ENCODE measurements at places on chromosomes 12 and 14.

GRCh38 chr12:66087365-66087943, 43.1 kb downstream of the LLPH start:
- DNase-seq: peak; percentile 68

GRCh38 chr12:109527489-109528123, 45.7 kb downstream of the MMAB start:
- DNase-seq: no peak

DNA sequence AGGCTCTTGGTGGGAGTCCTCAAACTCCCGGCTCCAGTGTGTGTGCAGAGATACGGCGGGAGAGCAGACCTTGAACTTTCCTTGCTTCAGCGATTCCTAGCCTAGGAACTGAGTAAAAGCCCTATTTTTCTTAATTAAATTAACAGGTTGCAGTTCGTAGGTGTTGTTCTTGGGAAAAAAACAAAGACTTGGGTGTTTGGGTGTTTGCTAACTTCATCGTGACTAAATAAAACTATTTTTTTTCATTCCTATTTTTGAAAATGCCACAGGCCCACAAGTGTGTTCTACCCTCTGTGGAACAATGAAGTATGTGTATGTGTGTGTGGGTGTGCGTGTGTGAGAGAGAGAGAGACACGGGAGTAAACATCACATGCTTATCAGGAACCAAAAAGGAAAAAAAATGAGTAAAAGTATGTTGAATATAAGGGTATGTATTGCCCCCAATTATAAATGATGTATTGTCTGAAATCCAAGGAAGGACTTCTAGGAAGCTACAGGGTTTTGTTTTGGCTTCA, 651 bp downstream of the TMEM117 start:
- no peak for DNase-seq

- DNase-seq: no peak
Measured at GRCh38 chr12:95085612-95086011, 12.2 kb upstream of the NR2C1 start.

DNA sequence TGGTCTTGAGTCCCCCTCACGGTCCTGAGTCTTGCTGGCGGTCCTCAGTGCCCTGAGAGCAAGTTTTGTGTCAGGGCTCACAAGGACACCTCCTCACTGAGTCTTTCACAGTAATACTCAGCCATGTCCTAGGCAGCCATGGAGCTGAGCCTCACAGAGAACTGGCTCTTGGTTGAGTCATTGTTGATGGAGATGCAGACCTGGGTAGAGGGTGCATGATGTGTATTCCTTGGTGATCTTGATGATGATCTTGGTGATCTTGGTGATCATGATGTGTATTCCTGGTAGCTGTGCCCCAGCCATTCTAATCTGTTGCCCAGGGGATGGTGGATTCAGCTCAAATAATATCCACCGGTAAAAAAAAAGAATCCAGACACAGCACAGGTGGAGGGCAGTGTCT, 495.4 kb downstream of the TMEM121 start:
- no peak for DNase-seq

DNA sequence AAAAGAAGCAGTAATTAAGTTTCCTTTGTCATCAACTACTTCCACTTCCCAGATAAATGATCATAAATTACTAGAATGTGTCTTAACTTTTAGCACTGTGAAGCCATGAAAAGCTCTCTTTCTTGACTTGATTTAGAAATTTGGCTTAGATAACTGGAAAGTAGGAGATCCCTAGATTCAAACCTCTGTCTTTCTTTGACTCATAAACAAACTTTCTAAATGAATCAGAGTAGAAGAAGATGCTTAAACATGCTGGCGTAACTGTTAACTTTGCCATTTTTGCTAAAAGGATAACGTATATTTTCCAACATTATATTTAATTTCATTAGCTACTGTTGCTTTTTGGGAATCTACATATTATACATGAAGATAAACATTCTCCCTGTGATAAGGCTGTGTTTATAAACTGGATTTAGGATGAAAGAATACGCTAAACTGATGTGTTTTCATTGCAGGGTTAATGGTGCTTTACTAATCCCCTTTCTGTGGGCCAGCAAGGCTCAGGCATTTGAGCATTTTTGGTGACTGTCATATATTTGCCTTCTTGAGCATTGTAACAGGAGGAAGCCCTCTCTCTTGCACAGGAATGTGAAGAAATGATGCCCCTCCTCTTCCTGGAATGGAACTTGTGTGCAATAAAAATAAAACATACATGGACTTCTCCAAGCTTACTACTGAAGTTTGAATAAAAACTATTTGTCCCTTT, 301.4 kb downstream of the BMP4 start:
- no peak for DNase-seq

DNA sequence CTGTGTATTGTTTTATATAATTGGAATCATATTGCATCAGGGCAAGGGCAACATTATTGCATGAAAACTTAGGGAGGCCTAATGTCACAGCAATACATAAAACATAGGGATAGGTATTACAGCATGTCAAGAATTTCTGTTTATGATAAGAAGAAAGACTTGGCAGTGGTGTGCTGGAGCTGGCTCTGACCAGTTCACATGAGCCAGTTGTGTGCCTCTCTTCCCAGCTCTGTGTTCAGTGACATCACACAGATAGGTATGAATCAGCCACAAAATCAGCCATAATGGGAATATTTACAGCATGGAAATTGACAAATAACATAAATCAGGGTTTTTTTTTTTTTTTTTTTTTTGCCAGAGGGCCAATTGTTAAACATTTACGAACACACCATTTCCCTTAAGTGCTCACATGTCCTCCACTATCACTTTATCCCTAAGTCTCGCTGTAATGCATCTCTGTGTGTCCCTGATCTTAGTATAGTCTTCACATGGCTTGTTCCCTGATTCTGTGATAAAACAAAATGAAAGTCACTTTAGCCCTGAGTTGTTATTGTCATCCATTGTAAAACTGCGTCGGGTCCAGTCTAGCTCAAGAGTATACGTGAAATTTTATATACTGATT, 31.9 kb upstream of the ACSM4 start:
- no peak for DNase-seq

GRCh38 chr12:46763230-46763629, 62.6 kb downstream of the SLC38A4 start:
- DNase-seq: no peak

DNA sequence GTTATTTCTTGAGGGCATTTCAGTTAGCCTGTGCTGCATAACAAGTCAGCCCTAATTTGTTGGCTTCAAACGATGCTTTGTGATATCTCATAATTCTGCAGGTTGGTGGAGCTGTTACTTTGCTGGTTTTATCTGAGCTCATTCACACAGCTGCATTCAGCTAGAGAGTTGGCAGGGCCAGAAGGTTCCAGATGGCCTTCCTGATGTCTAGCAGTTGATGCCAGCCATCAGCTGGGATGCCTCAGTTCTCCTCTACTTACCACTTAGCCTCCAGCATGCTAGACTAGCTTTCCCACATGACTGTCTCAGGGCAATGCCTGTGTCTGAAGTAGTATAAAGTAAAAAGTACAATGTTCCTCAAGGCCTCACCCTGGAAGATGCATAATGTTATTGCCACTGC, 130.6 kb downstream of the SLC35F4 start:
- DNase-seq: no peak

GRCh38 chr14:105340821-105341733, 26.5 kb downstream of the PACS2 start:
- no peak for DNase-seq

- DNase-seq: no peak
Measured at GRCh38 chr12:125202421-125202820, 137.2 kb downstream of the AACS start.

DNA sequence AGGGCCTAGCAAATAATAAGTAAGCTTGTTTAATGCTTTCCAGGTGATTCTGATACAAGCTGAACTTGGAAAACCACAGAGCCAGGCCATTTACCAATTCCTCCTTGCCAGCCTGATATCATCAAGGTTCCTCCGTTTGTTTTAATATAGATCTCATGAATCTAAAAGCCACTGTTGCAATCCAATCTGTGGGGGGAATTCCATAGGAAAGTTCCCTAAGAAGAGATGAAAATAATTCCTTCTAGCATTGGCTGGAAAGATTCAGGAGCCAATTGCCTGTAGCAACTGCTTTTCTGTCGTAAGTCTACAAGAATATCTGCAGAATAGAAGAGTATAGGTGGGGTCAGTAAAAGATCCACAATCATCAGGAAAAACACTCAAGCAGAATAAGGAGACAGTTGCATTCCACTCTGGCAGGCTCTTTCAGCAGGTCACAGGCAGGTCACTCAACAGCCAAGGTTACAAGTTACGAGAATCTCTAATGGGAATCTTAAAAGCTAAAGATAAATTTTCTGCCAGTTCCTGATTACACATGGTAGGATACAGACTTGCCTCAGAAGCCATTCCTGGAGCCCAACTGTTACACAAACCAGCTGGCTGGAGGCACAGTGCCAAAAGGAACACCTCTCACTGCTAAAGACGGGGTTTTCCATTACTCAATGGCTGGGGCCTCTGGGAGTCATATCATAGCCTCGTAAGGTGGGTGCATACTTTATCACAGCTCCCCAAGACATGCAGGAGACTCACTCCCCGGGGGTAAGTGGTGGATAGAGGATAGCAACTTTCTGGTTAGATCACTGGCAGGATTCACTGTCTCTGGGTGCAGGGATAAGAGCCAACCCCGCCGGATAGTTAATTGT, 43.6 kb downstream of the FGD6 start:
- peak; percentile 81 for DNase-seq

- DNase-seq: no peak
Measured at GRCh38 chr14:68264260-68264569, 444.6 kb downstream of the RAD51B start.

DNA sequence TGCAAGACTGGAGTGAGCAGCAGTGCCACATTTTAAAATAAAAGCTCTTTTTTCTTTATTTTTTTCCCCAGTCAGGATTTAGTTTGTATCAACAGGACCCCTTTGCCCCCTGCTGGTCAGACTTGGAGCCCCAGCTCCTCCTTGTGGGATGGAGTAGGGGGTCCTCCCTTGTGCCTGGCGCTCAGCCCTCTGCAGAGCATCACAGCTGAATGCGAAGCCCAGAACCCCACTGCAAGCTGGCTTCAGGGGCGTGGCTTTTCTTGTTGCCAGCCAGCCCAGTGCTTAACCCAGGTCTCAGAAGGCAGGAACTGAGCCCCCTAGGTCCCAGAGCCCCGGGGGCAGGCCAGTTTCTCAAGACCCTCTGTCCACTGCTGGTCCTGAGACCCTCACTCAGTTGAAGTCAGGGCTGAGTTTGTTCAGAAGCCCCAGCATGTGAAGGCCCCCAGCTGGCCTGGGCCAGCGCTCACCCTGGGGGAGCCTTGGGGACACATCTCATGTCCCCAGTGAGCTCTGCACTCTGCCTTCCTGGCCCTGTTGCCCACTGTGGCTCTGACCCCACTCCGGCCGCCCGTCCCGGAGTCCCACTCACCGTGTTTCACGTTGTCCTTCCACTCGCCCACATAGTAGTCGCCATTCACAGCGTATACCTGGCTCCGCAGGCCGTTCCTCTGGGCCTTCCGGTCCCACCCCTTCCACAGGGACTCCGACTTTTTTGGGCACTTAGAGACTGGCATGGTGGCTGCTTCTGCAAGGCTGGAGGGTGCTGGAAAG, 519 bp downstream of the MORN3 start:
- DNase-seq: no peak

DNA sequence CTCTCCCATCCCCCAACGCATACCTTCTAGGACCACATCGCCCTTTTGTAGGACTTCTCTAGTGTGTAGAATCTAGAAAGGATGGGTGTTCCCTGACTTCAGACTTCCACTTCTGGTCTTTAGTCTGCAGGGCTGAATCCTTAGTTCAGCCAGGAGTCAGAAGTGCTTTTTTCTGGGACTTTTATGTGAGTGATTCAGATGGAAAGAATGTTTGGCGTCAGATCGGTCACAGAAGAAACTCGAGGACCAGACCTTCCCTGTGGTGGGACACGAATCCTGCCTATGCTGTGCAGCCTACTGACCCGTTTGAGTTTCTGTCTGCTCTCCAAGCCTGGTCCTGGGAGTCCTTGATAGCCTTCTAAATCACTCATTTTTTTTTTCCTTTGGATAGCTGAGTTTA, 165.4 kb upstream of the SSTR1 start:
- DNase-seq: no peak

GRCh38 chr12:60257063-60257462, 661.2 kb downstream of the SLC16A7 start:
- DNase-seq: no peak

DNA sequence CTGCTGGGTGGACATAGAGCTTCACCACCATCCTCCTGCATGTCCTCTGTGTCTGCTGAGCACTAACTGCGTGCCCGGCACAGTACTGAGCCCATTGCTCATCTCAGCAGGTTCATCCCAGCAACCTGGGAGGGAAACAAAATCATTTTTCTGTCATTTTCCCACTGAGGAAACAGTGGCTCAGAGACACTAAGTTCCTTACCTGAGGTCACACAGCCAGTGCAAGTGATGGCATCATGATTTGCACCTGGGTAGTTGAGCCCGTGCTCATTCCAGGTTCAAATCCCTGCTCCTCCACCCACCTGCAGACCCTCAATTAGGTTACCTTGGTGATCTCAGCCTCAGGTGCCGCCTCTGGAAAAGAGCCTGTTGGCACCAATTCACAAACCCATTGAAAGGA, 23.4 kb downstream of the RNFT2 start:
- DNase-seq: no peak

- DNase-seq: no peak
Measured at GRCh38 chr14:90062127-90062794, 467 bp downstream of the KCNK13 start.

- DNase-seq: no peak
Measured at GRCh38 chr12:92421701-92422100, 276.1 kb upstream of the BTG1 start.

- DNase-seq: no peak
Measured at GRCh38 chr14:56173365-56173922, 55.2 kb downstream of the PELI2 start.
